ENCODE measurements at places on chromosomes 16 and 17.
A peak's percentile ranks its signal among the peaks of the same experiment; 100 is the strongest.

DNA sequence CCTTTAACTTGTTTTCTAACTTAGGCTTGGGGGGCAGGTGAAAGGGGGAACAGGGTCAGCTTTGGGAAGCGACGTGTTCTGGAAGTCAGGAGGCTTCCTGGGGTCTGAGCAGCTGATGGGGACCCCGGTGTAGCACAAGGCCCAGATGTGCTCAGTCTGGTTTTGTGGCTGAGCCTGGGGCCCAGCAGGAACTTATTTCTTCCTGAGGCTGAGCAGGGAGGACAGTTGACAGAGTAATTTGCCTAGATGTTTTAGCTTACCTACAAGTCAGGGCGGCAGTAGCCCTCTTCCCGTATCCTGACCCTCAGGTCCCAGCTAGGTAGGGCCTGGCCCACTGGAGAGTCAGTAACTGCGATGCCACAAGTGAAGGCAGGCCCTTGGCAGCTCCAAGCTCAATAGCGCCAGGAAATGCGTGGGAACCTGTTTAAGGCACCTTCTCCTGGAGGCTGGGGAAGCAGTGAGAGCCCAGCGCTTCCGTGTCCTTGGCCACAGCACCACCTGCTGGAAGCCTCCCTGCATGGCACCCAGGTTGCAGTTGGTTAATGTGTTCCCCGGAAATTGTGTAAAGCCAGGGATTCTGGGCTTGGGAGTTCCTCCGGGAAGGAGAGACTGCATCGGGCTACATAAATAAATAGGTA, 5.2 kb downstream of the CCR7 start:
- peak; percentile 97 for DNase-seq

GRCh38 chr16:57955572-57956188, 15.2 kb downstream of the CNGB1 start:
- no peak for DNase-seq

DNA sequence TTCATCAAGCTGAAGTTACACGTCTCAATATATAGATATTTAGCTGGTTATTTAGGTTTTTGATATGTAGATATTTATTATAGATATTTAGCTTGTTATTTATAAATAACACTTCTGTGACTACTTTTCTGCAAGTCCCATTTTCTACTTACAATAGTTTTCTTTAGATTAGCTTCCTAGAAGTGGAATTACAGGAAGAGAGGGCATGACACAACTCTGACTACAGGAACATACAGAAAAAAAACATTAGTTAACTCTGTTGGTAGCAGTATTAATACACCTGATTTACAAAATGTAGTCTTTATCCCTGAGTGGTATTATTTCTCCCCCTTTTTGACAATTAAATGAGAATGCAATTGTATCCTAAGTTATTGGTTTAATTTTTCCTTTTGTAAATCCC, 21.2 kb upstream of the CCL1 start:
- DNase-seq = no peak

- no peak for DNase-seq
Measured at GRCh38 chr16:81586417-81586816, 141.8 kb downstream of the CMIP start.

GRCh38 chr17:63826468-63827001, 696 bp upstream of the PSMC5 start:
- DNase-seq = no peak

DNA sequence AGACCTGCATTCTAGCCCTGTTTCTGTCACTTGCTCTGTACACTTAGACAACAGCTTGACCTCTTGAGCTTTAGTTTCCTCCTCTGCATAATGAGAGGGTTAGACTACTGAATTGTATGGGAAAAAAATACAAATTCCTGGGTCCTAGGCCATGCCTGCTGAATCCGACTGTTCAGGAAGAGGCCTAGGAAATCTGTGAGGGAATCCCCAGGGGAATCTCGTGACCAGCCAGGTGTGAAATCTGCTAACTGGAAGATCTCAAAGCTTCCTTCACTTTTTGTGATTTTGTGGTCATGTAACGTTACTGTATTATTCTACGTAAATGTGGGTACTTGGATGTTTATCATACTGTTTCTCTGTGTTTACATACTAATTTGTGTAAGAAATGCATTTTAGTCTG, 58.2 kb downstream of the CYLD start:
- DNase-seq = no peak

GRCh38 chr16:16175296-16175695, 48.0 kb downstream of the ABCC6 start:
- no peak for DNase-seq

- DNase-seq = peak; percentile 74
Measured at GRCh38 chr17:42775534-42776098, 2.4 kb downstream of the VPS25 start.

DNA sequence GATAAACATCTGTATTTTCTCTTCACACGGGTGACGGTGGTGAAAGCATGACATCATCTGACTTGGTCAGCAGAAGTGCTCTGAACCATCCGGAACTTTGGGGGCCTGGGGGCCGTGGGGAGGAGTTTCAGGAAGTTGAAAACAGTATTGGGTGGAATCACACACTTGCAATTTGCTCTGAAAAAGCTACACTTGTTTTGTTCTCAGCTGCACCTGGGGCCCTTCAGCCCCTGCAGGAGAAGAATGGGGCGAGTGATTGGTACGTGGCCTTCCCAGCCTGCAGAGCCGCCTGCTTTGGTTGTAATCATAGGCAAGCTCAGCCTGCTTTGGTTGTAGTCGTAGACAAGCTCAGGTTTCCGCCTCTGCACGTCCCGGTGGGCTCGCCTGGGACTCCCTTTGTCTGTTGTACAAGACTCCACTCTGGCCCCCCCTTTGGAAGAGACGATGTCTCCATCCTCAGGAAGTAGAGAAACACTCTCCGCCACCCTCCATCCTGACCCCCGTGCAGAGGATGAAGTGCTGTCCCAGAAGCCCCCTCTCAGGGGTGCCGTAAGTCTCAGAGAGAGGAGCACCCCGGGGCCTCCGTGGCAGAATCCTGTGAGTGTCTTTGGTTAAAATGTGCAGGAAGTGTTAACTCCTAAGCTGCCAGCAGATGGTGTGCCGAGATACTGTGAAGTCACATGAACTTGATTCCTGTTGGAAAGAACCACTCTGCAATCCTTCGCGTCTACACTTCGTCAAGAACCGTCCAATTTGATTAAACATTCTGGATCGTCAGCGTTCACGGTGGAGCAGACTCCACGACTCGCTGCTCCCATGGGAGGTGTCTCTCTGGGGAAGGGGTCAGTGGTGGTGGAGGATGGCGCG, 5.4 kb downstream of the BANP start:
- DNase-seq = peak; percentile 76

- DNase-seq = peak; percentile 84
Measured at GRCh38 chr16:25126820-25127232, 15.3 kb downstream of the LCMT1 start.

DNA sequence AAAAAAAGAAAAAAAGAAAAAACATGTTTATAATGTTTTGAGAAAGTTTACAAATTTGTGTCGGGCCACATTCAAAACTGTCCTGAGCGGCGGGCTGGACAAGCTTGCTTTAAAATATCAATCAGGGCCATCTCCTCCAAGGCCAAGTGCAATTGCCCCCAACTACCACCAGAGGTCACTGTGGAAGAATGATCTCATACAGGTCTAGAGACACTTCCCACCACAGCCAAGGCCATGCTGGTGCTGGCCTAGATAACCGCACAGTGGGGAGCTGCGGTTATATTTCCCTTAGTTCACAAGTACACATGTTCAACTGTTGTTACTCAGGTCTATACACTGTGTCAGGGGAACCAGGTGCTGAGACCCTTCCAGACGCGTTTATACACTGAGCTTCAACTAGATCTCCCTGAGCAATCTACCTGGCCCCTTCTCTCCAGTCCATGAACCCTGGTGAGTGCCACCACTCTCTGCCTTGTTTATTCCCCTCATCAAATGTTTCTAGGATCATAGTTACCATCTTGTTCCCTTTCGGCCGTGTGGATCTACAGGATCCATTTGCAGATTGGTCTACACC, 83.8 kb upstream of the CCL2 start:
- DNase-seq = peak; percentile 78

- DNase-seq = no peak
Measured at GRCh38 chr17:27499451-27500265, 43.4 kb downstream of the KSR1 start.

DNA sequence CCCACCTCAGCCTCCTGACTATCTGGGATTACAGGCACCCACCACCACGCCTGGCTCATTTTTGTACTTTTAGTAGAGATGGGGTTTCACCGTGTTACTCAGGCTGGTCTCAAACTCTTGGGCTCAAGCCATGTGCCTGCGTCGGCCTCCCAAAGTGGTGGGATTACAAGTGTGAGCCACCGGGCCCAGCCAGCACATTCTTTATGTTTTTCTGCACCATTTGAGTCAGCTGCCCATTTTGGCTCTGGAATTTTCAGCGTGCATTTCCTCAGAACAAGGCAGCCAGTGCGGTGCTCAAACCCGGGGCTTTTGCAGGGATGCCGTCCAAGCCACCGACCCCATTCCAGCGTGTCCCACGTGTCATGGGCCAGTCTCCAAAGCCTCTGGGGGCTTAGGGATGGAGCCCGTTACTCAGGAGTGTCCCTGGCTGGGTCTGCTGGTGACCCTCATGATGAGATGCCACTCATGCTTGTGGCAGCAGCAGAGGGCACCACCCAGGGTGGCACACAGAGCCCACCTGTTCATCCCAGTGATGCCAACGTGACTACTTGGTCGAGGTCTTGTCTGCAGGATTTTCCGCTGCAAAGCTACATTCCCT, 3.7 kb upstream of the RAB40C start:
- no peak for DNase-seq

DNA sequence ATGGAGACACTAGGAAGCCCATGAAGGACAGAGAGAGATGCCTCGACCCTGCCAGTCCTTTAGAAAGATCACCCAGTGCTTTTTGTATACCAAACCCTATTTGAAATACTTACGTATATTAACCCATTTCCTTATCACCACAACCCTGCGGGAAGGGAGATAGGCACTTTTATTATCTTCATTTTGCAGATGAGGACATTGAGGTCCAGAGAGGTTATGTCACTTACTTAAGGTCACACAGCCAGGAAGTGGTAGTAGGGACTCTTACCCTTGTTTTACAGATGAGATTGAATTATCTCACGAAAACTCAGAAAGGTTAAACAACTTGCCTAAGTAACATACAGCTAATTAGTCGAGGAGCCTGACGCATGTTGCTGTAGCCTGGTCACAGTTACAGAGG, 38.2 kb downstream of the IL4R start:
- DNase-seq = no peak

- no peak for DNase-seq
Measured at GRCh38 chr17:34486761-34487160, 92.6 kb upstream of the TMEM132E start.

DNA sequence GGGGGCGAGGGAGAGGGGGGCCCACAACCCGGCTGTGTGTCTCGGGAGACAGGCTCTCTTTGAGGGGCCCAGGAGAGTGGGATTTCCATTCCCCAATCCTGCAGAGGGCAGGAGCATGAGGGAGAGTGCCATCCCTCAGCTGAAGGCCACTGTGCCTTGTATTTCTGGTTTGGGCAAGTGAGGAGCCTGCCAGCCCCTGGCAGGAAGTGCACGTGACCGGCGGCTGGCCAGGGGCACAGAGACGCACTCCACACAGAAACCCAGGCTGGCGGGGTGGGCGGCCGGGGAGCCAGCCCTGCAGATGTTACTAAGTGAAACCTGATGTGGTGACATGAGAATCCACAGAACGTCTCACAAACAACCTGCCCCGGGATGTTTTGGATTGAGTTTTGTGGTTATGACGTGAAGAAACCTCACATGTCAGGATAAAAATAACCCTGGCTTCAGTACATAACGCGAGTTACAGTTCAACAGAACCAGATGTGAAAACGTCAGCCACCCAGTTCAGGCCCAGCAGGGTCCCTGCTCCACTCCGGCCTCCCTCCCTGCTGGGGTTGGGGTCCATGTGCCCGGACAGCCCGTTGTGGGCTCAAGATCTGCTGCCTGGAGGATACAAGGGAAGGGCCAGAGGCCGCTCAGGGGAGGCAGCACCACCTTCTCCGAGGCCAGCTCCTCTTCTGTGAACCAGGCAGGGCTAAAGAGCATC, 51.7 kb upstream of the MTSS2 start:
- peak; percentile 73 for DNase-seq

DNA sequence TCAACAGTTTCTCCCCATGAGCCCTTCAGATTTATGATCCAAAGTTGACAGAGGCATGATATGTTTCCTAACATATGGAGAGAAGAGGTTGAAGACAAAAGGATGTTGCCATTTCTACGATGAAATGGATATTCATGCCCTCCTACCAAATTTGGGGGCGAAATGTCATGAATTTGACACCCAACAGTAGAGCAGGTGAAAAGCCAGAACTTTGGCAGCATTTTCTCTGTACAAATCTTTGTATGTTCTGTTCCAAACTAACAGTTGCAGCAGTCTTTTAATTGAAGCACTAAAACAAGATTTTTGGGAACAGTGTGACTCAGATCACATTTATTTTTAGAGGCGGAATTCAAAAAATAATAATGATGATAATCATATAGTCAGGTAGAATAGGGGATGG, 130.1 kb downstream of the TRIM37 start:
- no peak for DNase-seq

GRCh38 chr17:73588301-73588846, 55.9 kb downstream of the SDK2 start:
- no peak for DNase-seq

DNA sequence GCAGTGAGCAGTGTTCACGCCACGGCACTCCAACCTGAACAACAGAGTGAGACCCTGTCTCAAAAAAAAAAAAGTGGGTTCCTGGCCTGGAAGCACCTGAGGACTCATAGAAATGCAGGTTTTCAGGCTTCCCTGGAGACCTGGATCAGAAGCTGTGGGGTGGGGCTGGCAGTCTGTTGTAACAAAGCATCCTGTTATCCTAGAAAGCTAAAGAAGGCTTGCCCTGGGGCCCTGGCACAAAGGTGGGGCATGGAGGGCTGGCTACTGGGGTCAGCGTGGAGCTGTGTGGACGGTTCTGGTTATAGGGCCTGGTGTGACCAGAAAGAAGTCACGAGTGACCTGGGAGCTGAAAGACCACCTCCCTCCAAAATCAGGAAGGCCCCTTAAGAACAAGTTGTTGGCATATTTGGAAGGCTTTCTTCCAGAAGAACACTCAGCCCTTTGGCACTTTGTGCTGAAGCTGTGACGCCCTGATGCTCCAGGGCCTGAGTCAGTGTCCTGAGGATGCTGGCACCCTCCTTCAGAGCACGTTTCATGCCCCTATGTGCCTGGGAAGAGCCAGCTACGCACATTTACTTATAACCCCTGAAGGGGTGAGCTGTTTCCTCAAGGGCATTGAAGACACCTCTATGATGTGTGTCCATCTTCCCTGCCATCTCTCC, 6.2 kb downstream of the CRISPLD2 start:
- DNase-seq = no peak

DNA sequence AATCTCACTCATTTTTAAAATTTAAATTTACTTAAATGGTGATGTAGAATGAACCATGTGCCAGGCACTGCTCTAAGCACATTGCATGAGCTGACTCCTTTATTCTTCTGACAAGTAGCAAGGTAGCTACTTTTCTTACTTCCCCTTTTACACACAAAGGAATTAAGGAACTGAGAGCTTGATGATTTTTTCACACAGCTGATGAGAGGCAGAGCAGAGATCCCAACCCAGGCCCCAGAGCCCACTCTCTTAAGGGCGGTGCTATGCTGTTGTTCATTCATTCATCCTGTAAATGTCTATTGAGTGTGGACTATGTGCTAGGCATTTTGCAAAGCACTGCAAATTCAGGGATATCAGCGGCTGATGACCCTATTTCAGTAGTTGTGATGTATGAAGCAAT, 17.9 kb downstream of the SEC14L5 start:
- DNase-seq = no peak

GRCh38 chr17:61458421-61459141, 6.4 kb downstream of the TBX4 start:
- no peak for DNase-seq
